Naive thymus-derived CD4-positive, alpha-beta T cell (primary cell): ENCODE measurements at places on chromosomes 2 and 18.

DNA sequence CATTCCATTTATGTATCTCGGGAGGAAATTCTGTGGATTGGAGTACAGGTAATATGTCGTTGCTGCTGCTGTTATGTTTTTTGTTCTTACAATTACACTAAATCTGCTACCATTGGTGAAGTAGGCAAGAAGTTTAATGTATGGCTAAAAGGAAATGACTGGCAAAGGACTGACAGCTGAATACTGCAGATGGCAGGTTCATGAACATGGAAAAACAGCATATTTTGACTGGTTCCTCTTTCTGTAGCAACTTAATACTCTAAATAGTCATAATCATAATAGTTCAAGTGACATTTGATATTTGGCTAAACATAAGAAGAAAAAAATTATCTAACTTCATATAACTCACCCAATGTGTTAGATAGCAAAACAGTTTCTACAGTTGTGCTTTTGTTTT lies 84.5 kb upstream of the PGAP1 start:
- no peak overlapping the region for H3K27ac ChIP-seq
- H3K27me3 ChIP-seq, result no peaks in the 10 kb centered on the region
- DNase-seq, result no peak
- H3K36me3 ChIP-seq, result peaks cover 6% of the 10 kb centered on the region
- H3K4me1 ChIP-seq, result peaks cover 3% of the 10 kb centered on the region

DNA sequence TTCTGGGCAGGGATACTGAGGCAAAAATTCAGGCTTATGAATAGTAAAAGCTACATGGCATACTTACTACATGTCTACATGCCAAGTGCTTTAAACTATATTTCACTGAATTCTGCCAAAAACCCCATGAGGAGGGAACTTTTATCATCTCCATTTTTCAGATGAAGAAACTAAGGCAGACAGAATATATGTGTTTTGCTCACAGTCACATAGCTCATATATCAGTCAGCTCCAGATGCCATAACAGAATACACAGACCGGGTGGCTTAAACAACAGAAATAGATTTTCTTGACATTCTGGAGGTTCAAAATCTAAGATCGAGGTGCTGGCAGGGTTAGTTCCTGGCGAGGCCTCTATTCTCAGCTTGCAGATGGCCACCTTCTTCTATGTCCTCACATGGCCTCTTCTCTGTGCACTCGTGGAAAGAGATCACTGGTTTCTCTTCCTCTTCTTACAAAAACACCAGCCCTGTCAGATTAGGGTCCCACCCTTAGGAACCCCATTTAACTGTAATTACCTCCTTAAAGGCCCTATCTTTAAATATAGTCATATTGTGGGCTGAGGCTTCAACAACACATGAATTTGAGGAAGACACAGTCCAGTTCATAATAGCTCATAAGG lies 27.1 kb upstream of the CREB1 start:
- no peaks in the 10 kb centered on the region for H3K36me3 ChIP-seq
- no peaks in the 10 kb centered on the region for H3K27me3 ChIP-seq
- H3K27ac ChIP-seq, result no peak overlapping the region
- H3K4me3 ChIP-seq, result no peak overlapping the region
- DNase-seq, result no peak
- peaks cover 11% of the 10 kb centered on the region for H3K4me1 ChIP-seq

- H3K4me3 ChIP-seq, result no peak overlapping the region
- no peaks in the 10 kb centered on the region for H3K4me1 ChIP-seq
- H3K36me3 ChIP-seq, result no peaks in the 10 kb centered on the region
- DNase-seq, result no peak
Observed at GRCh38 chr2:217858519-217859491, 144.0 kb downstream of the TNS1 start.

- no peaks in the 10 kb centered on the region for H3K27me3 ChIP-seq
- no peak overlapping the region for H3K27ac ChIP-seq
- no peaks in the 10 kb centered on the region for H3K4me1 ChIP-seq
- H3K4me3 ChIP-seq, result no peak overlapping the region
- H3K36me3 ChIP-seq, result no peaks in the 10 kb centered on the region
Observed at GRCh38 chr2:1328684-1329083, 84.6 kb upstream of the TPO start.

DNA sequence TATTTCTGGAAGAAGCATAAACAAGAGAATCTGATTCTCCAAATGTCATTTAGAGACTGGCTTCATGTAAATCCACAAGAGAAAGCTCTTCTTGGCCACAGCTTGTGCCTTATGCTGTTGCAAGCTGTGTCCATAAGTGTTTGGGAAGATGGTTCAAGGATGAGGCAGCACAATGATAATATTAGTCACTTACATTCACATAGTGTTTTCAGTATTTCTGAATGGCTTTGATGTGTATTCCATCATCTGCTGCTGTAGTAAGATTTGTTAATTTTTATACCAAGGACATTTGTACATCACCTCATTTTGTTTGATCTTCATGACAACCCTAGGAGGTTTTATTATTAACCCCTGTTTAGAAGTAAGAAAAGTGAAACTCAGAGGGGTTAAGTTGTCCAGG lies 29.9 kb downstream of the CREG2 start:
- H3K27me3 ChIP-seq, result no peaks in the 10 kb centered on the region
- peaks cover 14% of the 10 kb centered on the region for H3K4me1 ChIP-seq
- H3K36me3 ChIP-seq, result no peaks in the 10 kb centered on the region
- H3K4me3 ChIP-seq, result no peak overlapping the region

GRCh38 chr18:8681196-8681595 lies 24.2 kb upstream of the MTCL1 start:
- H3K4me3 ChIP-seq, result no peak overlapping the region
- H3K4me1 ChIP-seq, result no peaks in the 10 kb centered on the region
- H3K27me3 ChIP-seq, result no peaks in the 10 kb centered on the region

DNA sequence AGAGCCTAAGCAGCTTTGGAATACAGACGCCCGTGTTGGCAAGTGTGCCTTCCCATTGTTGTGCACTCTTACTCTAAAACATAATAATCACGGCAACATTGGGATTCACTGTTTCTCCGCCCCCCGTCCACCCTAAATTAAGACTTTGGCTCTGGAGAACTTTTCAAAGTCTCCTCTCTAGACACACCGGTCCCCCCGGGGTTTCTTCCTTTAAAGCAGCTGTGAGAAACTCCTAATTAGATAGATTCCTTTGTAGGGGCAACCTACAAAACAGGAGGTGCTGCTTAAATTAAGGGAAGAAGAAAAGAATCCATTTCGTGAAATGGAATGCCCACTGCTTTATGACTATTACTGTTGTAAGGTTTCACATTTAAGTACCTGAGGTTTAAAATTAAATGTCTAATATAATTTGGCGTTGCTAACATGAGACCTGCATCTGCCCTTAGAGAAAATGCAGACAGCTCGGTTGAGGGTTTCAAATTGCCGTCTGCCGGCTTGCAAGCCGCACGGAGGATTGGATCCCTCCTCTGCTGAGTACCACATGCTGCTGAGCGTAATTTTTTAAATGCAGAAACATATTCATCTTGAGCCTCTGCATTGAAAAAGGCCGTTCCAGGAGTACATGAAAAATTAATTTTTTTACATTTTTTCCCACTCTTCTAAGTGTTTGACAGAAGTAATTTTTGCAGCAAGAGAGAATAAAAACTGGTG lies 233.3 kb downstream of the GBX2 start:
- H3K4me3 ChIP-seq, result no peak overlapping the region
- H3K4me1 ChIP-seq, result no peaks in the 10 kb centered on the region
- no peaks in the 10 kb centered on the region for H3K27me3 ChIP-seq
- DNase-seq, result no peak

GRCh38 chr2:154143105-154143504 lies 271.4 kb downstream of the GALNT13 start:
- H3K4me1 ChIP-seq, result no peaks in the 10 kb centered on the region
- H3K4me3 ChIP-seq, result no peak overlapping the region
- no peak for DNase-seq
- H3K36me3 ChIP-seq, result no peaks in the 10 kb centered on the region

GRCh38 chr2:105294844-105295481 lies 34.6 kb downstream of the TGFBRAP1 start:
- H3K27me3 ChIP-seq, result no peaks in the 10 kb centered on the region
- peaks cover 9% of the 10 kb centered on the region for H3K36me3 ChIP-seq
- DNase-seq, result no peak
- H3K4me1 ChIP-seq, result no peaks in the 10 kb centered on the region
- H3K27ac ChIP-seq, result no peak overlapping the region

DNA sequence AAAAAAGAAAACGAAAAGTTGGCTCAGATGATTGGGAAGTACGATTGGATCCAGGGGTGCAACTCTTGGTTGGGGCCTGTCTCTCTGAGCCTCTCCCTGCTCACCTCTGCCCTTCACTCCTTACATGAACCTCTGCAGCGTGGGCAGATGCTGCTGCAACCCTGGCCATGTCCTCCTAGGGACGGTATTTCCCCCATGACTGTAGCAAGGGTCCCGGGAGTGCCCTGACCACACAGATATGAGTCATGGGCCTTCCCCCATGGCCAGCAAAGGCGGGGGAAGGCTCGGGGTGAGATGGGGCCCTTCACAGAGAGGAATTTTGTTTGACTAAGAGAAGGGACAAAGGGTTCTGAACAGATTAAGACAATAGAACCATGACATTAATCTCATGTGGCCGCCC lies 129.0 kb downstream of the NCK2 start:
- H3K36me3 ChIP-seq, result no peaks in the 10 kb centered on the region
- H3K4me1 ChIP-seq, result peaks cover 74% of the 10 kb centered on the region
- H3K27me3 ChIP-seq, result no peaks in the 10 kb centered on the region
- H3K27ac ChIP-seq, result peak overlapping the region; percentile 1
- no peak overlapping the region for H3K4me3 ChIP-seq
- DNase-seq, result no peak

DNA sequence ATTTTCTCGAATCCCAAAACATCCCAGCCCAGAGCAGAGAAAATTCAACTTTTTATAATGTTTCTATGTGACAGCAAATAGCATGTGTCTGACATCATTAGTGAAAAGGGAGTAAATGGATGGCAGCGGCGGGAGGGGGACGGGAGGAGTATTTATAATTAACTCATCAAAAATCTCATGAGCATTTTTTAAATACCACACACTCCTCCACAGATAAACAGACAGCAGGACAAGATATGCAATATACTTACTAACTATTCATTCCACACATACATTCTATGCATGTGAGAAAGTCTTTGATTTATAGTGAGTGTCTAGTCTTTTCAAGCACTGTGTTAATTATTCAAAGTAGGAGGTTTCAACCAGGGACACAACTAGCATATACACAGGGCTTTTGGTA lies 107.6 kb downstream of the LRP2 start:
- no peaks in the 10 kb centered on the region for H3K36me3 ChIP-seq
- no peaks in the 10 kb centered on the region for H3K4me1 ChIP-seq
- no peaks in the 10 kb centered on the region for H3K27me3 ChIP-seq
- no peak overlapping the region for H3K27ac ChIP-seq

- no peaks in the 10 kb centered on the region for H3K27me3 ChIP-seq
- H3K27ac ChIP-seq, result no peak overlapping the region
- H3K4me1 ChIP-seq, result no peaks in the 10 kb centered on the region
Observed at GRCh38 chr2:168607992-168608391, 151.9 kb downstream of the CERS6 start.

DNA sequence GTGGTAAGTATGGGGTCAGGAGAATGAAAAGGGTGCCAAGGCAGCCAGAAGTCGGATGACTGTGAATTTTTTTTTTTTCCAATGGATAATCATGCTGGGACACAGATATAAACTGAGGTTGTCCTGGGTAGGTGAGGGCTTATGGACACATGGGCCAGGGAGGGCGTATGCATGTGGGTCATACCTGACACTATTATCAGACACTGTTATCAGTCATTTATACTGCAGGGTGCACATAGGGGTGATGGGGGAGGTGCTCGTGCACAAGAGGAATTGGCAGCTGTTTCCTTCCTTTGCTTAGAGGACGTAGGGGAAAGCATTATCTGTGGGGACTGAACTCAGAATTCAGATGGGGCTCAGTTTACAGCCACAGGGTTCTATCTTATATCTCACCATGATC lies 10.1 kb downstream of the CTIF start:
- no peak overlapping the region for H3K4me3 ChIP-seq
- no peak for DNase-seq
- no peaks in the 10 kb centered on the region for H3K36me3 ChIP-seq
- H3K27ac ChIP-seq, result no peak overlapping the region
- H3K4me1 ChIP-seq, result no peaks in the 10 kb centered on the region

- DNase-seq, result no peak
- no peak overlapping the region for H3K27ac ChIP-seq
Observed at GRCh38 chr2:140711867-140712266, 1418.9 kb downstream of the LRP1B start.

DNA sequence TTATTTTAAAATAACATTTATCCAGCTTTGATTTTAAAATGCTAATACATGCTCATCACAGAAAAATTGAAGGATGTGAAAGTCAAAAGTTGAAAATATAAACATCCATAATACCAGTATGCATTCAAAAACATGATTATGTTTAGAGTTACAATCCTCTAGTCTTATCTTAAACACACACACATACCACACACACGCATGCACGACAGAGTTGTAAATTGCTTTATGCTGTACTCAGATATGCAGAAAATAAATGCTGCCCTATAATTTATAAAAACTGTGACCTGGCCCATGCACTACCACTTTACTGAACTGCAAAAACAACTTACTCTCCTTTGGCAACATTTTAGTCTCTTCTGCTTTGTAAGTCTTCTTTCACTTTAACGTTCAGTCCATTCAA lies 793.0 kb upstream of the FANCL start:
- no peak overlapping the region for H3K27ac ChIP-seq
- no peak for DNase-seq

- no peak overlapping the region for H3K27ac ChIP-seq
- peak; percentile 58 for DNase-seq
- H3K27me3 ChIP-seq, result no peaks in the 10 kb centered on the region
- no peak overlapping the region for H3K4me3 ChIP-seq
Observed at GRCh38 chr2:231104115-231104713, 20.6 kb downstream of the HTR2B start.

DNA sequence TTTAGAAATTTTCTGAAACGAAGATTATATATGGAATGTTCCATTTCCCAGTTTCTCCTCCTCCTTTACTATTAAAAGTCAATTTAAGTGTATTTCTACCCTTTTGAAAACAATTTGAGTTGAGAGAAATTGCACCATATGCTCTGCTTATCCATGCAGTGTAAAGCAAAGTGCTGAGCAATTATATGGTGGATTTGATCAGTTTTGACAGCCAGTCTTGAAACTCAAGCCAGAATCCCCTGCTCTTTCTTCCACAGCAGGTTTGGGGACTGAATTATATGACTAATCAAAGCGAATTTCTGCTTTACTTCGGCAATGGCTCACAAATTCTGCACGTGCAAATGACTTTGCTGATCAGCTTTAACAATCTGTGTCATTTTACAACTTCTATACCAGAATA lies 1183.6 kb downstream of the LRP1B start:
- H3K4me1 ChIP-seq, result no peaks in the 10 kb centered on the region
- no peak overlapping the region for H3K4me3 ChIP-seq
- no peaks in the 10 kb centered on the region for H3K27me3 ChIP-seq
- no peak for DNase-seq

DNA sequence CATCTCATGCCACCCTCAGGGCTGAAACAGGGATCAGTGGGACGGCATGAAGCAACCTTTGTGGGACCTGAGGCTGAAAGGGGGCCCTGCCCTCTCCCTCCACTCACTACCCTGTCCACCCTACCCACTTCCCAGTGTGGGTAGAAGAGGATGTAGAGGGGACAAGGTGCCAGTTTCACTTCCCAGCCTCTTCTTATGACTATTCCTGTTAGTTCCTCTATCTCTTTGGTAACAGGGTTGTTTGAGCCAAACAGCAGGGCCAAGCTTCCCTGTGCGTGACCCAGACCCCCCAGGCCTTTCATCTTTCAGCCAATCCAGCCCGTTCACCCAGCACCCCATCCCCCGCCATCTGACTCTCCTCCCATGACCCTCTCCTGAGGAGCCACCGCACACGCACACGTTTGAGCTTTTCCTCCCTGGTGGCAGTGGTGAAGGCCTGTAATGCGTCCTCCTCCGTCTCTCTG lies 82.3 kb downstream of the STPG4 start:
- H3K4me1 ChIP-seq, result peaks cover 25% of the 10 kb centered on the region
- no peak overlapping the region for H3K27ac ChIP-seq
- DNase-seq, result no peak
- no peaks in the 10 kb centered on the region for H3K36me3 ChIP-seq
- no peaks in the 10 kb centered on the region for H3K27me3 ChIP-seq
